CD4-positive, alpha-beta memory T cell (primary cell): ENCODE measurements at places on chromosomes 12 and 14.
A peak's percentile ranks its signal among the peaks of the same experiment; 100 is the strongest.

DNA sequence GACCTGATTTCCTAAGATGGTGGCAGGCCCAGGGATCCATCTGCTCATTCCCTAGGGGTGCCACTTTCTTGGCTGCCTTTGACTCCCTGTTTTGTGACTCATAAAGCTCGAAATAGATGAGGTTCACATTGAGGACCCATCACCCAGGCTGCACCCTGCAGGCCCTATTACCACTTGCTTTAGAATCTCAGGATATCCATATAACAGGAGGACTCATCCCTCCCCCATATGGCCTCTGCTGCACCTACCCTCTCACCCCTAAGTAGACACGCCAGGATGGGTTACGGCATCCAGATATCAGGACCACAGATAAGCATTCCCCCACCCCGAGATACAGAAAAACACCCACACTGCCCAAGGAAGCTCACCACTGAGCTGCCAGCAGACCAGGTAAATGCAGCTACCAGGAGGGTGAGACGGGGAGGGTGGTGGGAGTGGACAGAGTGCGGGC lies 155.7 kb downstream of the DPF3 start:
- H3K4me1 ChIP-seq = no peaks in the 10 kb centered on the region
- no peak overlapping the region for H3K27ac ChIP-seq
- H3K27me3 ChIP-seq = no peaks in the 10 kb centered on the region
- no peak for DNase-seq
- H3K4me3 ChIP-seq = no peak overlapping the region

- no peaks in the 10 kb centered on the region for H3K27me3 ChIP-seq
- H3K27ac ChIP-seq = no peak overlapping the region
- H3K4me3 ChIP-seq = no peak overlapping the region
- H3K36me3 ChIP-seq = no peaks in the 10 kb centered on the region
Observed at GRCh38 chr14:81849714-81850113, 316.1 kb upstream of the SEL1L start.

DNA sequence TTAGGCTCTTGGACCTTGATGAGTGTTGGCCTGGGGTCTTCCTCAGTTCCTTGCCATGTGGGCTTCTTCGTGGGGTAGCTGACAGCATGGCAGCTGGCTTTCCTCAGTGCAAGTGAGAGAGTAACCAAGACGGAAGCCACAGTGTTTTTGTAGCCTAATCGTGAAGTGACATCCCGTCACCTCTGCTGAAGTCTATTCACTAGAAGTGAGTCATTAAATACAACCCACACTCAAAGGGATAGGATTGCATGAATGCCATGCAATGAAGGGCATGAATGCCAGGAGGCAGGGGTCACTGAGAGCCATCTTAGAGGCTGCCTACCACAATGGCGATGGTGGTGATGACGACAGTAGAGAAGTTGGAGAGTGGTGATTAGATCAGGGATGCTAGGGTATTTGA lies 13.5 kb upstream of the ASIC1 start:
- no peak overlapping the region for H3K4me3 ChIP-seq
- no peaks in the 10 kb centered on the region for H3K36me3 ChIP-seq

DNA sequence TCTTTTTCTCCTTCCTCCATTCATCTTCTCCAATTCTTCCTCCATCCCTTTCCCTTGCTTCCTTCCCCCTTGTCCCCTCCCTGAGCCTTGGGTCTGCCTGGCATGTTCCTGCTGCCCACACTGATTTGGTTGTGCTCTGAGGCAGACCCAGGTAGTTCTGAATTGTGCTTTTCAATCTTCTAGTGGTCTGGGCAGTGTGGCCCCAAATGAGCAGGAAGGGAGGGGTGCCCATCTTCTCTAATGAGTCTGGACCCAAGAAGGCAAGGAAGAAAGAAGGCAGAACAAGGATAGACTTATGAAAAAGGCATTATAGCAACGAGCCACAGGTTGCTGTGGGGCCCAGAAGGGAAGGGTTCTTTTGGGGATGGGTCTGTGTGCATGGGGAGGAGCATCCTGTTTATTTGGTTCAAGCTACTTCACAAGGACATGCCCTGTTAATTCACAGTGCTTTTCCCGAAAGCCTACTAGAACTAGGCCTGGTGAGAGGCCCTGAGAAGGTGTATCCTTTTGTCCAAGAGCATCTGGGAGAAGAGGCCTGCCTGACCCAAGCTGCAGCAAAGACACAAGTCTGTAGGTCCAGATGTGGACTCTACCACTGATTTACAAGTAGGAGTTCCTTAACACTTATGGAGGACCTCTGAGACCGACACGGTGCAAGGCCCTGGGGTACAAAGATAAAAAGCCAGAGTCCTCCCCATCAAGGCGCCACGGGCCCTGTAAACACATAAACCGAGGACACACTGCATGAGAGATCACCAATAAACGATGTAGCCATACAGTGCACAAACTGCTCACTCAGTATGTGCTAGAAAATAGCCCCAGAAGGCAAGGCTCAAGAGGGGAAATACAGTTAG lies 1.1 kb upstream of the SUSD6 start:
- H3K4me1 ChIP-seq = peaks cover 45% of the 10 kb centered on the region
- no peak for DNase-seq
- H3K36me3 ChIP-seq = no peaks in the 10 kb centered on the region
- no peaks in the 10 kb centered on the region for H3K27me3 ChIP-seq
- H3K27ac ChIP-seq = peak overlapping the region; percentile 78
